Fibroblast of lung (primary cell): ENCODE measurements at places on chromosomes 3 and 15.

DNA sequence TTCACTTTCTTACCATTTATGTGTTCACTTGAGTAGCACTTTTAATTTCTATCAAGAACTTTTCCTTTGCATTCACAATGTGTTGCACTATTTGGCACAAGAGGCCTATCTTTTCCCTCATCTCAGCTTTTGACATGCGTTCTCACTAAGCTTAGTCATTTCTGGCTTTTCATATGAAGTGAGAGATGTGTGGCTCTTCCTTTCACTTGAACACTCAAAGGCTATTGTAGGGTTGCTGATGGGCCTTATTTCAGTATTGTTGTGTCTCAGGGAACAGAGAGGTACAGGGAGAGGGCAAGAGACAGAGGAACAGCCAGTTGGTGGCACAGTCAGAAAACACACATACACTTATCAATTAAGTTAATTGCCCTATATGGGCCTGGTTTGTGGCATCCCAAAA lies 127.4 kb upstream of the MLF1 start:
- no peak for DNase-seq

GRCh38 chr3:186221760-186222378 lies 113.0 kb upstream of the ETV5 start:
- DNase-seq: no peak

GRCh38 chr3:191239407-191240031 lies 40.5 kb downstream of the OSTN start:
- peak; percentile 12 for DNase-seq

- DNase-seq: no peak
Observed at GRCh38 chr3:10915376-10915775, 77.2 kb upstream of the SLC6A1 start.

DNA sequence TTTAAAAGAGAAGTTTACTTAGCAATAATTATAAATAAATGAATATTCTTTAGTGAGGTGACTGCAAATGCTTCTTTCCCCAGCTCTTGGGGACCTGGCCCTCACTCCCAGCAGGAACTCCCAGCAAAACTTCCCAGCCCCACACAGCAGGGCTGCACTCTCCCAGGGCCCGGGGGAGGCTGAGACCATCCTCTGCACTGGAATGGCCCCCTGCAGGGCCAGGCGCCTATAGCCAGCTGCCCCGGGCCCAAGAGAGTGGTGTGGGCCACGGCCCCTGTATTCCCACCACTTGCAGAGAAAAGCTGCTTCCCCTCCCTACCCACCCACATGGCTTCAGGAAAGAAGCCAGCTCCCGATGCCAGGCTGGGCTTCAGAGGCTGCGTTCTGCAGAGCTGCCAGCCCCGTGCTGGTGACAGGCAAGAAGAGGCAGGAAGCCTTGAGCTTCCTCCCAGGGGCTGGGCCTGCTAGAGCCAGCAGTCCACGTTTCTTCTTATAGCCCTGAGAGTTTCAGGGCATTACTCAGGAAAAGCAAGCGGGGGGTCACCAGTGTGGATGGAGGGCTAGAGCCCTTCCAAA lies 20.0 kb downstream of the IDH2 start:
- DNase-seq: no peak

GRCh38 chr15:58473724-58474123 lies 41.9 kb downstream of the LIPC start:
- DNase-seq: peak; percentile 25

DNA sequence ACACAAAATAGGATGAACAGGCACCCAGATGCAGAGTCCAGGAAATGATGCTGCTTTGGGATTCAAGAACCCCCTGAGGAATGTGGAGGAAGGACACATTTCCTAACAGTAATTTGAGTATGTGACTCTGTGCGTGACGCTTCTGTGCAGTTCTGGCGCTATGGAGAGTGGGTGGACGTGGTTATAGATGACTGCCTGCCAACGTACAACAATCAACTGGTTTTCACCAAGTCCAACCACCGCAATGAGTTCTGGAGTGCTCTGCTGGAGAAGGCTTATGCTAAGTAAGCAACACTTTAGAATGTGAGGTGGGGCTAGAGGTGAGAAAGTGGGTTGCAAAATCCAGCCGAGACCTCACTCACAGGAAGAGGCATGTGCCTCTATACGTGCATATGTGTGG lies 28.3 kb downstream of the CAPN3 start:
- DNase-seq: peak; percentile 23

GRCh38 chr3:177832880-177833279 lies 635.6 kb upstream of the TBL1XR1 start:
- no peak for DNase-seq

GRCh38 chr3:39783680-39784079 lies 25.7 kb upstream of the MYRIP start:
- DNase-seq: no peak

GRCh38 chr3:193446965-193447602 lies 68.5 kb upstream of the ATP13A5 start:
- no peak for DNase-seq
